NCI-H2081 treated with DMSO at 0.1 percent for 48 hours (cell line): ENCODE measurements at places on chromosomes 2 and 18.

- no peak for DNase-seq
Observed at GRCh38 chr2:236254001-236254400, 10.2 kb downstream of the ASB18 start.

- no peak for DNase-seq
Observed at GRCh38 chr2:24507549-24507948, 16.5 kb downstream of the NCOA1 start.

DNA sequence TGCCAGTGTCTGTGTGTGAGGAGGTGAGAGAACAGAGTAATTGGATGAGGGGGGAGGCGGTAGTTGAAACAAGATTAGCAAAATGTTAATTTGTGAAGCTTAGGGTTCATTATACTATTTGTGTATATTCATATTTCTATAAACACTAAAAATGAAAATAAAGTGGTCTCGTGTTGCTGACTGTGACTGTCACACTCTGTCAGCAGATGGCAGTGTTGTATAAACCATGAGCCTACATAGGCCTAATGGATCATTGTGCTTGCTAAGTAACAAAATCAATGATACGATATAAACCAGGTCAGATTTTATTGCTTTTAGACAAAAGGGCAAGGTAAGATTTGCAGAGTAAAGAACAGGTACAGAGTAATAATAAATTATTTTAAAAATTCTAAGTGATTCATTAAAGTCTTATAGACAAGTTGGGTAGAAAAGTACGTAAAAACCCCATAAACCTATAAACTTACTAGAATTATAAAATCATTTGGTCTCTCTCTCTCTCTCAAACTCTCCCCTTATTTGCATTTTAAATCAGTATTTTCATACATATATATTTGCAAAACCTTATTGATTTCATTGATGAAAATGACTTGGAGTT is 182.7 kb downstream of the RPIA start:
- peak; percentile 7 for DNase-seq

- no peak for DNase-seq
Observed at GRCh38 chr2:129813404-129813803, 166.1 kb upstream of the RAB6C start.
